Stimulated activated CD4-positive, alpha-beta T cell treated with anti-CD3 and anti-CD28 coated beads, TNF-alpha, amount 100 ng/mL, for 24 hours (primary cell): ENCODE measurements at places on chromosomes 1 and 21.

GRCh38 chr1:226506921-226507320, 41.6 kb upstream of the STUM start:
- no peak for DNase-seq

DNA sequence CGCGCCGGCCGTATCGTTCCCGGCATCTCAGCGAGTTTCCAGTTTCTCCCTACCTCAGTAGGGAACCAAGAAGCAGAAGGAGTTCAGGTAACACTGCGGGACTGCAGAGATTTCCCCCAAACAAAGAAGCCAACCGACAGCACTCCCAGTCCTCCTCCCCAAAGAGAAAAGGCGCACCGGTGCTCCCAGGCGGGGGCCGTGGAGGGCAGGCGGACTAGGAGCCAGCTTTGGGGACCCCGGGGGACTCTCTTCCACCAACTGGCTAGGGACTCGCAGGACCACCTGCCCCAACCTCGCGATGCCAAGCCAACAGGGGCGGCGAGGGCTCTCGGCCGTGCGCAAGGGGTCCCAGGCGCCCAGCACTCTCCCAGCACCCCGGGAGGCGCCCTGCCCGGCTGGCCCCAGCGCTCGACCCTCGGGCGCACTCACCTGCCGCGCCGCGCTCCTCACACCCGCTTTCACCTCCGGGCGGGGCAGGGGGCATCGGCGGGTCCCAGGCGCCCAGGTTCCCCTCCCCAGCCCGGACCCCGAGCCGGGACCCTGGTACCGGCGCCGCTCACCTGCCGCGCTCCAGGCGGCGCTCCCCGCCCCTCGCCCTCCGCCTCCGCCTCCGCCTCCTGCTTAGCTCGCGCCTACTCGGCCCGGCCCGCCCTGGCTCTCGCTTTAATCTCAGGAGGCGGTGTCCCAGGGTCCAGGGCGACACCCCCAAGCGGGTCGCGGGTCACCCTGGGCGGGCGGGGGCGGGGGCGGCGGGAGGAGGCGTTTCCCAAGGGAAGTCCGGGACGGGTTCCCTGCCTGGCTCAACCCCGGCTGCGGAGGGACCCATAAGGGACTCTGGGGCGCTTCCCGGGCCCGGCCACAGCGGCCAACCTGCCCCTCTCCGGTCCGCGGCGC, at the start of gene TMPRSS2:
Gene TMPRSS2 (minus strand): TSS at position 638 of the 894 bp plus-strand sequence. CDS start 10,025 bp downstream, outside the sequence.
- DNase-seq: no peak

- peak; percentile 7 for DNase-seq
Measured at GRCh38 chr1:158248118-158248517, 6.1 kb upstream of the CD1A start.

DNA sequence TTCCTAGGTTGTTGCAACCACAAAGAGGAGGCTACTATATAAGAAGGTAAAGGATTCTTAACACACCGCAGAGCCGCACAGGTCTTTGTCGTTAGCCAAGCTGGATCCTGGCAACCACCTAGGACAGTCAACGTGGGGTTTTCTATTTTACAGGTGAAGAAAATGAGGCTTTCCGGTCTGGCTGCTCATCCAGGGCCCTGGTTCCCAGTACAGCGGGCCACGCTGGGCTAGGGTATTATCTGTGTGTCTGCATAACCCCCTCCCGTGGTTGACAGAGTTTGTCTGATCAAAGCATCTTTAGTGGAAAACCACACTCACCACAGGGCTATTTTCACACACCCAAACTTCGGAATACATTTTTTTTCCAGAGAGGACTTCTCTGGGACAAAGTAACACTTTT, 39.0 kb upstream of the PDE9A start:
- no peak for DNase-seq

GRCh38 chr1:67898033-67898726, 64.9 kb upstream of the GNG12 start:
- no peak for DNase-seq

DNA sequence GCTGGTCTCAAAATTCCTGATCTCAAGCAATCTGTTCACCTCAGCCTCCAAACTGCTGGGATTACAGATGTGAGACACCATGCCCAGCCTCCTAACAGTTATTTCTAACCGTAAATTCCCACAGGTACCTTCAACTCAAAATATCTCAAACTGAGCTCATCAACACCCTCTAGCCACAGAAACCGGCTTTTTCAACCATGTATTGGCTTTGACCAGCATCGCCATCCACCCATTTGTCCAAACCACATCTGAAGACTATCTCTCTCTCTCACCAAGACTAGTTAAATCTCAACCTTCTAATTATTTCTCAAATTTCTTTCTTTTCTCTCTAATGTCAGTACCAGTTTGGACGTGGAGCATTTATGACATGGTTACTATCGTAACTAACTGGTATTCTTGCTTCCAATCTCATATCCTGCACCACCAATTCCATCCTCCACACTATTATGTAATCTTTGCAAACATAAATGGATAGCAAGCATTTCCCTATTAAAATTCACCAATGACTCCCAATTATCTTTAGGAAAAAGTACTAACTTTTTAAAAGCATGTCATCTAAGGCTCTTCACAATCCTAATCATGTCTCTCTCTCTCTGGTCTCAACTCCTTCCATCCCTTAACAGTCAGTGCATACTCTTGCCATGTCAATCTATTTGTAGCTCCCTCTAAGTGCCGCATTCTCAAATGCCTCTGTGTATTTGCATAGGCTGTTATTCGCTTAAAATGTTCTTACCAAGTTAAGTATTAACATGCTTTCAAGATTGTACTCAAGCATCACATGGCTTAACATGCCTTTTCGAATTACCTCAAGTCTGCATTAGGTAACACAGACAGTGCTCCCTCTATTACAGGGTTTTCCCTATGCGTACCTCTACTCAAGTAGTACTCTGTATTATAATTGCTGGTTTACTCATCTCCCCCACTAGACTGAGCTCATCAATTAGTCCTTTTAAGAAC, 18.1 kb downstream of the RSBN1 start:
- DNase-seq: no peak

DNA sequence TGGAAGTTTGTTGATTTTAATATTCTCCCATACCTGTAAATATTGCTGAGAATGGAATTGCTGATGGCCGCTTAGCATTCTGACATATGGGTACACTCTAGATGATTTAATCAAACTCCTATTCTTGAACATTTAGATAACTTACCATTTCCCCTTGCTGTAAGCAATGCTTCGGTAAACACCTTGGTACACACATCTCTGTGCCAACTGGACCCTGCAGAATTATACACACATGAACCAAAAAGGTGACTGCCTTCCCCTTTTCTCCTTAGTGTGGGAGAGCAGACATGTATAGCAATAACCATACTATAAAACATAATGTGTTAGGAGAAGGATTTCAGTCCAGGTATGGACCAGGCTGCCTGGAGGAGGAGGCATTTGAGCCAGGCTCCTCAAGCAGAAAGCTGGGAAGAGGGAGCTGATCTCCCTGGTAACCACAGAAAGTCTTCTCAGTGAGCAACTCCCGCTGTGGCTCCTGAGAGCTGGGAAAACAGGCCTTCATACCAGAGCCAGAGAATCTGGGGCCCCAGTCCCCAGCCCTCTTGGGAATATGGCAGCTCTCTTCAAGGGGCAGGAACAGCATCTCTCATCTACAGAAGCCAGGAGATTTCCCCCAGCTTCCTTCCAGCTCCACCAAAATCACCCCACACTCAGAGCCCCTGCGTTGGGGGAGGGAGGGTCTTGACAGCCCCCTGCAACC, 33.9 kb upstream of the CSF1 start:
- no peak for DNase-seq

DNA sequence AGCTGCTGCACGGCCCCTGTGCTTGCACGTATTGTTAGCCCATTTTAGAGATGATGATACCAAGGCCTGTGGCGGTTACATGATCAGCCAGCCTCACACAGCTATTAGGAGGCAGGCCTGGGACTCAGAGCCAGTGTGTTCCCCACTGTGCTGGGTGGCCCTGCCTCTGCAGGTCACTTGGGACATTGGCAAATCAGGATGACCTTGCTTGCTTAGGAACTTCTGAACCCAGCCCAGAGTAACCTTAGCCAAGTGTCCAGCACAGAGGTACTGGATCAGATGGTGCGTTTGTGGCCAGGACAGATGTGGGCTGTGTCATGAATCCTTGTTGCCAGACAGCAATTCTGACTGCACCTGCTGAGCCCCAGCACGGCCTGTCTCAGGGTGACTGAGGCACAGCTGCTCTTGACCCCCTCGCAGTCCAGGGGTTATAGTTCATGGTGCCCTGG, 28.1 kb downstream of the LDLRAP1 start:
- no peak for DNase-seq

- no peak for DNase-seq
Measured at GRCh38 chr1:194366705-194367104, 1180.3 kb upstream of the B3GALT2 start.

DNA sequence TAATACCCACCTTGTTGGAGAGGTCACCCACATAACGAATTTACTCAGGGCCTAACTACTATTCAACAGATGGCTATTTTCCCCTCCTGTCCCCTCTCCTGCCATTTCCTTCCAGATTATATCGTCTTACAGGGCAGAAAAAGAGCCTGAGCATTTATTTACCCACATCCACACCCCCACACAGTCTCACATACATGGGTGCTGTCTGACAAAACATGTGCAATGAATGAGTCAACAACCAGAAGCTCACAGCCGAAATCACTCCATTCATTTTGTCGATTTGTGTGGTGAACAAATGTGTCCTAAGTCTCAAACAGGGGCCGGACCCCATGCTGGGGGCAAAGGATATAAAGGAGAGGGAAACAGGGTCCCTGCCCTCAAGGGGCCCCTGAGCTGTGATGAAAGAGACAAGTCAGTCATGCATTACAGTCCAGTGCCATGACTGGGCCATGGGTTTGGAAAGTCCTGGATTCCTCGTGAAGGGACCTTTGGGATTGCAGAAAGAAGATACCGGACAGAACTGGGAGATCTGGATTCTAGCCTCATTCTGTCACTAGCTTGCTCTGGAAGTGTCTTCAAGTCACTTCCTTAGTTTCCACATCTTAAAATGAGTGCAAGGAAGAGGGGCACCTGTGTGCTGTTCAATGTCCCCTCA, 16.4 kb upstream of the ZNF683 start:
- no peak for DNase-seq

DNA sequence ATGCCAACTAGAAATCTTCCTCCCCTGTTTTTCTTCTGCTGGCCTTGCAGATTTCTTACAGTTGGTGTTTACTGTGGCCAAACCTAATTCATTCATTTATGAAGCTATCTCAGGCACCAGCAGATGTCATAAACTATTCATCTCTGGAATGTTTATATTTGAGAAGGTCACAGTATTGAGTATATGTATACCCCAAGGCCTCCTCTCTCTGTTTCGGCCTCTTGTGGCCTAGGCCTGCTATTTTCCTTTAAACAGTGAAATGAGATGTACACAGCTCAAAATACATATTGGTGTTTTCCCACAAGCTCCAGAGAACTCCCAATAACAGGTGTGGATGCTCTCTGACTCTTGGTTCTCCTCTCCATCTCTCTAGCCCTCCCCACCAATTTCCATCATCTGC, 520.7 kb upstream of the CAMK1G start:
- DNase-seq: no peak

DNA sequence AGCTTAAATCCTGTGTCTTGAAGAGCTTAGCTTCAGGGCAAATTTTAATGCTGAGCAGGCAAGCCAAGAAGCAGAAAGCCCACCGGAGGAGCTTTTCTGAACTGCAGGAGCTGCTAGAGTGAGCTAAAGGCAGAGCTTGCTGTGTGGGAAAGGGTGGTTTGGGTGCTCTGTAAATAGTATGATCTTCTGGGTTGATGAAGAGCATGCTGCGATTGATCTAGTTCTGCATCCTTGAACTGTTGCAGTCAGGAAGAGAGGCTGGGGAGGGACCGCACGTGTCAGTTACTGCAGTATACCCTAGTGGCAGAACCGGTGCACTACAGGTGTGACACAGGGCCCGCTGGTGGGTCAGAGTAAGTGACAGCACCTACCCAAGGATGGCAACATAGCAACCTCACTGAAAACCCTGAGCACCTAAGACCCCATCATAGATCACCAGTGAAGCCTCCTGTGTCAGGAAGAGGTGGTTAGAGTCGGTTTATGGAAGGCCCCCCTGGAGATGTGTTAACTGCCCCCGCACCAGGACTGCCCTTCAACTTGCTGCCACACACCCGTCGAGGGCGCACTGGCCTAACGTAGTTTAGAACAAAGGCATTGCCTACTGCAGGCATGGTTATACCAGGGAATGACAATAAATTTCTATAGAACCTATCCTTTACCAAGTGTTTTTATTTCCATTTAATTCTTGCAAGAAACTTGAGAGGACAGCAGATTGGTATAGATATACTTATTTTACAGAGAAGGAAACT, 146.0 kb upstream of the KIAA0040 start:
- DNase-seq: peak; percentile 66

- no peak for DNase-seq
Measured at GRCh38 chr1:217249857-217250256, 381.0 kb downstream of the GPATCH2 start.

- no peak for DNase-seq
Measured at GRCh38 chr1:156772728-156773497, 5.6 kb downstream of the PRCC start.

GRCh38 chr1:87592156-87592555, 263.5 kb downstream of the LMO4 start:
- no peak for DNase-seq

GRCh38 chr1:22297999-22298398, 153.7 kb upstream of the ZBTB40 start:
- no peak for DNase-seq

DNA sequence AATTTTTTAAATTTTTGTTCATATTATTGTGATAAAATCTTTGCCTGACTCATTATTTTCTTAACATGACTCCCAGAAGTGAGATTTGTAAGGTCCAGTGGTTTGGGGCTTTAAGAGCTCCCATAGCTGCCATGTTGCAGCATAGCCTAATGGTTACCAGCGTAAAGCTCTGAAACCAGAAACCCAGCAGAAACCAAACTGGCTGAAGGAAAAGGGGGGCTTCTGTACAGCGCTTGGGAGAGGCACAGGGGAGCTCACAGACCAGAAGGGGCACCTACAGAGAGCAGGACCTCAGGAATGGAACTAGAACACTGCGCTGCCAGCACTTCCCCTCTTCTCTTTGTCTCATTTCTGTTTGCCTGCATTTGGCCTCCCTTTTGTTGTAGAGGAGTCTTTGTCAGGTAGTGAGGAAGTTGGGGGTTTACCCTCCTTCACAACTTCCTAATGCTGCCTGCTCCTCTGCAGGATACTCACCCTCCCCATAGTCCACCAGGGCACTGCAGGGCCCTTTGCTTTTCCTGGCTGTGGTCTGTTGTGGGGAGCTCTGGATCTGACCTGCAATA, 2.6 kb upstream of the PYCR2 start:
- DNase-seq: no peak
